ENCODE measurements at places on chromosomes 1 and 21.

GRCh38 chr1:174134003-174134659, 25.2 kb upstream of the RABGAP1L start:
- DNase-seq, result no peak

DNA sequence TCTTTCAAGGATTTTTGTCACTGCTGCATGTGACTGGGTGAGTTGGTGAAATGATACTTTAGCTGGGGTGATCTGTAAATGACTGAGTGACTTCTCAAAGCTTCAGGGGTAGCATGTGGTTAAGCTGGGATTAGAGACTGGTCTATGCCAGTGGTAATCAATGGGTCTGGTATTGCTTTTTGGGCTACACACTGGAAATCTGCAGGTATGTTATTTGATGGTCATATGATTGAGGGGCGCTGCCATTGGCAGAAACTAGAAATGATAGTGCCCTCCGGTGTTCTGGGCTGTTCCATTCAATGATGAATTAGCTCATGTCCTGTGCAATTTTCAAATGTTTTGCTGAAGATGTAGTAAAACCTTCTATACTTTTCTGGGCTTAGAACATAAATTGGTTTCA, 39.7 kb upstream of the DNAJC6 start:
- no peak for DNase-seq

GRCh38 chr1:206453111-206453510, 17.2 kb upstream of the IKBKE start:
- no peak for DNase-seq

- DNase-seq, result no peak
Measured at GRCh38 chr1:31788825-31789256, 24.7 kb upstream of the ADGRB2 start.

- DNase-seq, result no peak
Measured at GRCh38 chr1:206114692-206115640, 2.2 kb downstream of the AVPR1B start.

DNA sequence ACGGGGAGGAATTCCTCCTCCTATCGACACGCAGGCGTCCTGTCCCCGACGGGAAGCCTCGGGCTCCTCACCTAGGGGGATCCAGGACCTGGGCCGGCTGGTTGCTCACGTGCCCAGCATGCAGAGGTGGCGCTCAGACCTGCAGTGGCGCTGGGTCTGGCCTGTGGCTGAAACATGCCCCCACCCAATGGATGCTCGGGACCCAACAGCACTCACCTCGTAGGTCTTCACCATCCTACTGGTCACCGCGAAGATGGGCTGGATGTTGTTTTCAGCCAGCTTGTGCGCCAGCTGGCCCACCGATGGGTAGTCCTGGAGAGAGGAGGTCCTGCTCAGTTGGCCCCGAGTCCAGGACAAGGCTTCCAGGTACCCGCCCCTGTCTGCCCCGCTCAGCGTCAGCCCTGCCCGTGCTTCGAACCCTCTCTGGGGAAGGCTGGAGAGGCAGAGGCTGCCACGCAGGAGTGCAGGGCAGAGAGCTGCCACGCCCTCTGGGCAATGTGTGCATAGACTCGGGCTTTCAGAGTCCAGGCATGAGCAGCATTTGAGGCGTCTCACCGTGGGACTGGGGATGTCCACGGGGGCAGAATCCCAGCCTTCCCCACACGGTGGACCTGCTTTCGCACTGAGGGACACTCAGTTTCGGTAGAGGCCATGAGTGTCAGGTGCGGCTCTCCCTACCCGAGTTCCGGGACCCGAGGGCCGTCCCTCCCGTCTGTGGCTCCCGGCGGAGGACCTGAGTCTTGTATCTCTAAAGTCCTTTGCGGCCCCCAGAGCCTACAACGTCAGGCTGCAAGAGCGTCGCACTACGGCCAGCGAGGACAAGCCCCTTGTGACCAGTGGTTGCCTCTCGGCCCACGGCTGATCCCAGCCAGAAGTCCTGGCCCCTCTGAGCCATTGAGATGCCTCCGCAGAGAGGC, 21.6 kb downstream of the ITGB2 start:
- DNase-seq, result no peak

DNA sequence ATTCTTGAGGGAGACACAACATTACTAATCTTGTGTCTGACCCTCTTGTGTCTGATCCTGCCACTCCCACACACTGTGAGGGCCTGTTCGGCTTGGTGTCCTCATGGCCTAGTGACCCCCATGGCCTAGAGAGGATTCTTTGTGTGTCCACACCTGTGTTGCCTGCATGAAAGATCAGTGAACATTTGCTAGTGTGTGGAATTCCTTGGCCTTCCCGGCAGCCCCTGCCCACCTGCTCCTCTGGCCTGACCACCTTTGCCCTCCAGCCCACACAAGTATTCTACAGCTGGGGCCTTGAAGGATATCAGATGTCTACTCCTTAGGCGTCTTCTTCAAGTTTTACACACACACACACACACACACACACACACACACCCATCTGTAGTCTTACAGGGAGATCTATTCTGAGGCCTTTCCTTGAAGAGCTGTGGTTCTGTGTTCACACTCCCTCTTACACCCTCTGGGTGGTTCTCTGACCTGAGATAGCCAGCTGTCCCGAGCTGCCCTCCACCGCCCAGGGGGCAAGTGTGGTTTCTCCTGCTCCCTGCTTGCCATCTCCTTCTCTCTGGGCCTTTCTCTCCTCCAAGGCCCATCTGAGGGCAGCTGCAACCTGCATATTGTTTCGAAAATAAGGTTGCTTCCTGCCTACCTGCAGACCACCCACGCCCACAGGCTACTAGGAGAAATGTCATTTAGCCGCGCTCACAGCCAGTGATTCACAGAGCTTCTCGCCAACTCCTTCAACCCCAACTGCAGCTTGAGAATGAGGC, 45.4 kb downstream of the CD247 start:
- DNase-seq, result no peak

- DNase-seq, result no peak
Measured at GRCh38 chr1:39905172-39905571, 3.5 kb upstream of the MYCL start.

GRCh38 chr1:8866173-8866791, 12.2 kb downstream of the ENO1 start:
- no peak for DNase-seq

- DNase-seq, result no peak
Measured at GRCh38 chr1:147551036-147551435, 9.7 kb downstream of the BCL9 start.

GRCh38 chr1:234758851-234759250, 148.9 kb upstream of the IRF2BP2 start:
- DNase-seq, result no peak

DNA sequence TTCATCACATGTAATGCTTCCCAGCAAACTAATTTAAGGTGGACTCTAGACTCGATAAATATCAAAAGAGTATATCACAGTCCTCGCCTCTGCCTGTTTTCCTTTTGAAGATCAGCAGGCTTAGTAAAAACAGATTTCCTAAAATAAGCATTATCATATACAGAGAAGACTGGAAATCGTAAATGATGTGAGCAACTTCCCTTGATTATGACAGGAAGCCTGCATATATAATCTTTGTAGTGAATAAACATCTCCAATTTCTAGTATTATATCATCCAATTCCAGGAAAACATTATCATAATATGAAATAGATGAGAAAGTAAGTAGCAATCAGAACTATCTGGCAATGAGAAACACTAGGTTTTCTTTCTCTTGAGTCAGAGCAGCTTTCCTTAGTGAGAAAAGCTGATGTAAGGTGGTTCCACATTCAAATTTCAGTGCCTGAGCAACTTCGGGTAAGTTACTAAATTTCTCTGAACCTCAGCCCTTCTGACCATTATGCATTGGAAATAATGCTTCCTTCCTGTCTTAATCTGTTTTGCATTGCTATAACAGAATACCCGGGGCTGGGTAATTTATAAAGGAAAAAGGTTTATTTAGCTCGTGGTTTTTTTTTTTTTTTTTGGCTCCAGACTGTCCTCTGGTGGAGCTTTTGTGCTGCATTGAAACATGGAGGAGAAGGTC, 12.6 kb upstream of the POU2F1 start:
- DNase-seq, result no peak

- no peak for DNase-seq
Measured at GRCh38 chr1:12697397-12697796, 18.5 kb upstream of the AADACL3 start.

DNA sequence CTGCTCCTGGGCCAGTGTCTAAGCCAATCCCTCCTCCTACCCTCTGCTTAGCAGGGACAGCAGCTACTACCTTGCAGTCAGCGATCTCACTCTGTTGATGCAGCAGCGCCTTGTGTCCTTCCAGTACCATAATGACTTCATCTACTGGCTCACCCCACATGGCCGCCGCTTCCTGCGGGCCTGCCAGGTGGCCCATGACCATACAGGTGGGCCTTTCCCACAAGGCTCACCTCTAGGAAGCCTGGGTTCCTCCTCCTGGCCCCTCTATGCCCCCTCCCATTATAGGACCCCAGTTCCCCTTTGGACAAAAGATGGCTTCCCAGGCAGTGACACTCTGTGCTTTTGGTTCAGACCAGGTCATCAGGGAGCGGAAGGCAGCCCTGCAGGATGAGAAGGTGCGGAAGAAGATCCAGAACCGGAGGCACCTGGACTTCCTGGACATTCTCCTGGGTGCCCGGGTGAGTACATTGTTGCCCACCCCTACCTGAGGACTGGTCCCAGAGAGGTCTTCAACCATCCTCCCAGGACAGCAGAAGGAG, 15.1 kb downstream of the CYP4B1 start:
- no peak for DNase-seq

DNA sequence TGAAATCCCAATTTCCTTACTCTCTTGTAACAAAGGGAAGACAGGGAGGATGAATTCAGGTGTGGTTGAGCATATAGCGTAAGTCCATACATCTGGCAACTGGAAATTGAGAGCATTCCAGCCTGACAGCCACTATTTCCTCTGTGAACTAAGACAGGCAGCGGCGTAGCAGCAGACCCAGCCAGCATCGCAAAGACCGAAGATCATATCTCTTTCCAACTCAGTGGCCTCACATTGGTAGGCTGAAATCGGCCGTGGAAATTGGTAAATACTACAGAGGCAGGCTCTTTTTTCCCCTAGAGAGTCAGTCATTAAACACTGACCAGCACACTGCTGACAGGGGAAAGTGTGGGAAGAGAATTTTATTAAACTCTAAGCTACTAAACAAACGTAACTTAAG, 43.4 kb downstream of the TARBP1 start:
- no peak for DNase-seq

DNA sequence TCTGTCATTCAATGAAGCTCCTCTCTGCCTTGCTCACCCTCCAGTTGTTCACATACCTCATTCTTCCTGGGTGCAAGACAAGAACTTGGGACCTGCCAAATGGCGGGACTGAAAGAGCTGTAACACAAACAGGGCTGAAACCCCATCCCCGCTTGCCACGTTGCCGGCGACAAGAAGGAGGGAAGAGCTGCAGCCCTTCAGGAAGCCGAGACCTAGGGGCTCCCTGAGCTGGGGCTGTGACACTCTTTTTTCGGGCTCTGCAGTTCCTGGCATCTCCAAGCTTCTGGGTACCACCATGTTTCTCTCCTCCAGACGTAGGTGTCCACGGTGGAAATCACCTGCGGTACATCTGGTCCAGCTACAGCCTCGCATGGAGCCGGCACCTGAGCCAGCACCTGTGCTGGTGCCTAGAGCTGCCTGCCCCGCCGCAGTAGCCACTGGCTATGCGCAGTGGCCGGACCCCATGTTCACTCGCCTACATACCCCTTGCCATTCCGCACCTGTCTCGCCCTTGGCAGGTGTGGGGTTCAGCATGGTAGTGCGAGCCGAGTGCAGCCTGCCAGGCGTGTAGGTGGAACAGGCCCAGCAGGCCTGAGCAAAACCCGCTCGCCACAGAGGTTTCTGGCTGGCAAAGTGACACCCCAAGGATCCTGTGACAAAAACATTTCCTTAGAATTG, 367.0 kb upstream of the NEGR1 start:
- no peak for DNase-seq

- no peak for DNase-seq
Measured at GRCh38 chr1:233613252-233614172, at the start of gene KCNK1. Gene KCNK1, plus strand, starts transcription at chr1:233614106. Its CDS starts 66 bp downstream, at chr1:233614172.

DNA sequence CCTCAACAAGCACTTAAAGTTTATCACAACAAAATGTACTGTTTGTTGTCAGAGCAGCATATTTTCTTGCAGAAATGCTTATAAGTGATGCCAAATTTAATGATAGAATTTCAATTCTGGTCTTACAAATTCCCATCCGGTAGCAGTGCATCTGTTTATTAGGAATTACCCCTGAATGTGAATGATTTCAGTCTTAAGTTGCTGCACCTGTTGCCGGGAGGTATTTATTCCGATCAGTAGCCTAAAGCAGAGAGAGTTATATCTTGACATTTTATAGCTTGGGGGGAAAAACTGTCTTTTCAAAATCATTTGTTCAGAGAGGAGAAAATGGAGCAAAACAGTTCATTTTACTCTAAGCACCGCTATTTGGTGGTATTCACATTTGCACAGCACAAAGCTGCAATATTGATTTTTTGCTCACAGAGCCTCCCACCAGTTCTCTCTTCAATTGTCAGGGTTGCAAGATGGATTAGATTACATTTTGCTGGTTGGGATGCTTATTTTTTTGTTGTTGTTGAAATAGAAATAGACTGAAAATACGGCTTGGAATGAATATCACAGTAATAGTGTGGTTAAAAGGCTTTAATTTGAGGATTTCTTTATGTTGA, 98.6 kb downstream of the ADGRL2 start:
- DNase-seq, result no peak

GRCh38 chr21:45136927-45137611, 62.7 kb downstream of the ADARB1 start:
- no peak for DNase-seq

DNA sequence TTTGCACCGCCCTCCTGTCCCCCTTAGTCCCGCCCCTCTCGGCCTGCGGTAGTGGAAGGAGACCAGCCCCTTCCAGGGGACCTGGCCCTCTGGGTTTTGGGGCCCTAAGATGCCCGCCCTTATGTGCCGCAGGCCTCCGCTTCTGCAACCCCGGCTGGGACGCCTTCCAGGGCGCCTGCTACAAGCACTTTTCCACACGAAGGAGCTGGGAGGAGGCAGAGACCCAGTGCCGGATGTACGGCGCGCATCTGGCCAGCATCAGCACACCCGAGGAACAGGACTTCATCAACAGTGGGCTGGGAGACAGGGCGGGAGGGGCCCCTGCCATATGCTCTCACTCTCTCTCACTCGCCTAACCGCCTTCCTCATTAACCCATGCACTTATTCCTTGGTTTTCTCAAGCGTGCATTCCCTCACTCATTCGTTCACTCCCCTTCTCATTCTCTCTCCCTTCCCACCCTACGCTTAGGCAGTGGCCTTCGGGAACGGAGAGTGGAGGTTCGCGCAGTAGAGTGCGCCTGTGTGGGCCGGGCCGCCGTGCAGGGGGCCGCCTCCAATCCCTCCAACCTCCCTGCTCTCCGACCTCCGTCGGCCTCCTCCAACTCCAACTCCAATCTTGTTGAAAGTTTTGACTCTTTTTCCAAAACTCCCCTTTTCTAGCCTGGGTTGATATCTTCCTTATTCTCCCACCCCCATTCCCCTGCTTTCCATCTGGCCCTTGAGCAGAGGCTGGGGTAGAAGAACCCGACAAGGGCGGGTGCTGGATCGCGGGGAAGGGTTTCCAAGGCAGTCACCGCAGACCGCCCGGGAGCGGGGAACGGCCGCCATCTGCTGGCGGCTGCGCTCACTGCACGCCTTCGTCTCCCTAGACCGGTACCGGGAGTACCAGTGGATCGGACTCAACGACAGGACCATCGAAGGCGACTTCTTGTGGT, 15.2 kb downstream of the BCAN start:
- DNase-seq, result peak; percentile 70

All from T-helper 2 cell (primary cell).